ENCODE measurements at places on chromosomes 12 and 14.

- no peak for DNase-seq
Observed at GRCh38 chr14:29847056-29847380, 80.6 kb downstream of the PRKD1 start.

GRCh38 chr14:50532502-50533240, at the start of gene MAP4K5:
TSS of gene MAP4K5 (minus strand) at chr14:50532569. CDS start at chr14:50532049, 520 bp downstream.
- DNase-seq, result peak; percentile 86

DNA sequence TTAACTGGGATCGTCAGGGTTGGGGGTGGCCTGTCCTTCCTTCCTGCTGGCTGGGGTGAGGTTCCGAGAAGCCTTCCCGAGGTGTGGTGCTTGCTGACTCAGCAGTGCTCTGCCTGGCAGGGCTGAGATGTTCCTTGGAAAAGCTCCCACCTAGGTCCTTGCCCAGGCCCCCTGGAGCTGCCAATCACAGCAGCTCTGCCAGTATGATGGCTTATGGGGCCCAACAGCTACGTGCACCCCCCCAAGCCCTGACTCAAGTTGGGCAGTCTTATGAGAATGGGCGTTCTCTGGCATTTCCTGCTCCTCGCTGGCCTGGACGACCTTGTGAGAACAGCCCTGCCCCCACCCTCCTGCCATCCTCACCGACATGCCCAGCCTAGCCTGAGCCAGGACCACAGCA, 292.2 kb upstream of the CRY1 start:
- no peak for DNase-seq

DNA sequence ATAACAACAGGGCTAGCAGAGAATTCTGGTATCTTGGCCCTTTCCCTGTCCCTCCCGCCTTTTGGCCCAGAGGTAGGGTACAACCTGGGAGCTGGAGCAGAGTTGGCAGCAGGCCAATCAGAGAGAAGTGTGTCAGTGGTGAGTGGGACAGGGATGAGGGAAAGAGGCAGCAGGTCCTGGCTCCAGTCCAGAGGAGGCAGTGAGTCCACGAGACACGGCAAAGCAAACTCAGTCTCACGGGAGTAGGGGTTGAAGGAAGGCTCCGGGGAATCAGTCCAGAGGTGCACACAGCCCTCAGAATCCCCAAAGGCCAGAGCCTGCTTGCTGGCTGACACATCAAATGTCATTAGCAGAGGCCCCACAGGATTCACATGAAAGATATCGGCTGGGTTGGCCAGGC, 7.3 kb downstream of the PAN2 start:
- DNase-seq, result no peak

GRCh38 chr12:132373901-132374611, 44.7 kb upstream of the GALNT9 start:
- no peak for DNase-seq

GRCh38 chr12:105823810-105824209, 314.9 kb downstream of the NUAK1 start:
- DNase-seq, result no peak

- no peak for DNase-seq
Observed at GRCh38 chr14:55899531-55899930, 218.7 kb upstream of the PELI2 start.

GRCh38 chr14:89491711-89492381, 74.8 kb upstream of the FOXN3 start:
- DNase-seq, result no peak

- no peak for DNase-seq
Observed at GRCh38 chr12:108514468-108514972, 557 bp upstream of the FICD start.

DNA sequence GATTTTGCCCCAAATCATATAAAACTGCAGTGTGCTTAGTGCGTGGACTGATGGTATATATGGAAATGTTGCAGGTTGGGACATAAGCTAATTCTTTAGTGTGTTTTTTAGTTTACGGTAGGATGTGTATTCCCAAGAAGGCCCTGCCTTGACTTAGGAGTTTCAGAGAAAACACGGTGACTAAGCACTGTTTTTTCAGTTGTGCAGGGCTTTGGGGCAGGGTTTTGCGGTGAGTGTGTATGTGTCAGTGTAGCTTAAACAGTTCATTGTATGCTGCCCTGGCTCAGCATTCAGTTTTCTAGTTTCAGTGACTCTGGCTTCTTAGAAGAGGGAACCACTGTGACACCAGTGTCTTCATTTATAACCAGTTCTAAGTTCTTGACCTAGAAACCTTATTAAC, 101.2 kb downstream of the AKAP6 start:
- no peak for DNase-seq

DNA sequence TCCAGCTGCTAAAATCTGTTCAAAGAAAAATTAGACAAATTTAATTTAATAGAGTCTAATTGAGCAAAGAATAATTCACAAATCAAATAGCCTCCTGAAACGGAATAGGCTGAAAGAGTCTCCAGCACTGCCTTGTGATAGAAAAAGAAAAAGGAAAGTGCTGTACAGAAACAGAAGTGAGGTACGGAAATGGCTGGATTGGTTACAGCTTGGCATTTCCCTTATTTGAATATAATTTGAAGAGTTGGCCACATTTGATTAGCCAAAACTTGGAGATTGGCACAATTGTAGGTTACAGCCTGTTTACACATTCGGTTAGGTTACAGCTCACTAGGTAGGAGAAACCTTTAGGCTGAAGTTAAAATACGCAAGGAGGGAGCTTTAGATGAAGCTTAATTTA, 24.8 kb upstream of the PCED1B start:
- no peak for DNase-seq

- DNase-seq, result no peak
Observed at GRCh38 chr12:48810903-48811431, 7.3 kb upstream of the CACNB3 start.

- peak; percentile 50 for DNase-seq
Observed at GRCh38 chr12:4117386-4118016, 156.1 kb upstream of the CCND2 start.

GRCh38 chr14:59450716-59451115, 14.5 kb downstream of the GPR135 start:
- DNase-seq, result no peak

DNA sequence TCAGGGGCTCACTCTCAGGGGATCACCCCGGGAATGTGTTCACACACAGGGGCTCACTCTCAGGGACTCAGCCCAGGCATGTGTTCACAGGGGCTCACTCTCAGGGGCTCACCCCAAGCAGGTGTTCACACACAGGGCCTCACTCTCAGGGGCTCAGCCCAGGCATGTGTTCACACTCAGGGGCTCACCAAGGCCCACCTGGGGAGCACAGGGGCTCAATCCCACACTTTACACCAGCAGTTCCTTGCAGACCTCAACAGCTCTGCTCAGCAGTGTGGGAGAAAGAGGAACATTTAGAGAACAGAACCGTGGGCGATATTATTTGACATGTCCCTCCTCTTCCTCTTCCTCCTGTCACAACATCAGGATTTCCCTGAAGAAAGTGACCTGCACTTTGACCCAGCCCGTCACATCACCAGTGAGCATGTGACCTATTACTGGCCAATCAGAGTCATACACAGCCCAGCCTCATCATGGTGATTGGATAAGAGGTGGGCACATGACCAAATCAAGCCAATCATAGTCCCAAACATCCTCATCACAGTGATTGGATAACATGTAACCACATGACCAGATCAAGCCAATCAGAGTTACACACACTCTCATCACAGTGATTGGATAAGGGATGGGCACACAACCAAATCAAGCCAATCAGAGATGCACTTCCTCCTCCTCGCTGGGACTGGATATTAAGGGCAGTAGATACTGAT, 359.4 kb upstream of the SFSWAP start:
- no peak for DNase-seq

DNA sequence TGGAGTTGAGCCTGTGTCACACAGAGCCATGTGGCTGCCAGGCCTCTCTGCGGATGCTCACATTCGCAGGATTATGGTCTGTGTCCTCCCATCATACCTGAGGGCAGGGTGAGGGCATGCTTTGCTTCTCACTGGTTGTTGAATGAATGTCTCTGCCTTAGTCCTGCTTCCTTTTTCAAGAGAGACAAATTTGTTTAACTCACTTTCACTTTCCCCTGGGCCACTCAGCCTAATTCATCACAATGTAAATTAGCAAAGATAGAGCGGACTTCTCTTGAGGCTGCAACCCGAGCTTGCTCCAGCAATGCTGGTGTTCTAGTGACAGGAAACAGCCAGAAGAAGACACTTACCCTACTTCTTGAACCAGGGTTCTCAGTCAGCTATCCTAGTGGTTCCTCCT, 35.5 kb upstream of the PAX9 start:
- DNase-seq, result no peak

DNA sequence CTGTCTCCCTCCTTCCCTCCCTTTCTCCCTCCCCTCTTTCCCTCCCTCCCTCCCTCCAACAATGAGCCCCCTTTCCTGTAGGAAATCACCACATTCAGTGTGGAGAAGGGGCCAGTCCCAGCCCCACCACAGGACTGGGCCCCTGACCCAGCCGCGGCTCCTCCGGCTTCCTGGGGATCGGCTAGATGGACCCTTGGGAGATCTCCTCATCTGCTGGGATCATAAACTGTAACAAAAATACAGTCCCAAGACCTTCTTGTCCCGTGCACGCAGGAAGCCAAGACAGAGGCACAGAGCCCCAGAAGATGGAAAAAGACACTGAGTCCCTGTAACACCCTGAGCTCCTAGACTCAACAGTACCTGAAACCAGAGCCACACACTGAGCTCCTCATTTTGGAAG, 23.9 kb downstream of the DIO3 start:
- DNase-seq, result no peak

DNA sequence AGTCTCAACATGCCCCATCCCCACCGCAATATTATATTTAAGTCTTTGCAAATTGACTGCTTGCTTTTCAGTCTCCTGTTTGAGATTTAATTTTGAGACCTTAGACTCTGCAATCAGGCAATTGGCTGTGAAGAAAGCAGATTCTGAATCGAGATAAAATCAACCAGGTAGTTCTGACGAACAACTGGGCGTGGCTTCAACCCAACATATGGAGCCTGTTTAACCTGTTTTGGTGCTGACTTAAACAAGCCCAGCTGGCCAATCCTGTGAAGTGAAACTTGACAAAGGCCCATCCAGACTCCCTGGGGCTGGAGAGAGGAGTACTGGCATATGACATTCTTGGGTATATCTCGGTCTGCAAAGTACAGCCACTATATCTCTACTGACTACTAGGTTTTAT, 9.8 kb upstream of the CIPC start:
- DNase-seq, result no peak

- DNase-seq, result peak; percentile 30
Observed at GRCh38 chr12:25130741-25131188, 64.2 kb downstream of the DNAI7 start.

DNA sequence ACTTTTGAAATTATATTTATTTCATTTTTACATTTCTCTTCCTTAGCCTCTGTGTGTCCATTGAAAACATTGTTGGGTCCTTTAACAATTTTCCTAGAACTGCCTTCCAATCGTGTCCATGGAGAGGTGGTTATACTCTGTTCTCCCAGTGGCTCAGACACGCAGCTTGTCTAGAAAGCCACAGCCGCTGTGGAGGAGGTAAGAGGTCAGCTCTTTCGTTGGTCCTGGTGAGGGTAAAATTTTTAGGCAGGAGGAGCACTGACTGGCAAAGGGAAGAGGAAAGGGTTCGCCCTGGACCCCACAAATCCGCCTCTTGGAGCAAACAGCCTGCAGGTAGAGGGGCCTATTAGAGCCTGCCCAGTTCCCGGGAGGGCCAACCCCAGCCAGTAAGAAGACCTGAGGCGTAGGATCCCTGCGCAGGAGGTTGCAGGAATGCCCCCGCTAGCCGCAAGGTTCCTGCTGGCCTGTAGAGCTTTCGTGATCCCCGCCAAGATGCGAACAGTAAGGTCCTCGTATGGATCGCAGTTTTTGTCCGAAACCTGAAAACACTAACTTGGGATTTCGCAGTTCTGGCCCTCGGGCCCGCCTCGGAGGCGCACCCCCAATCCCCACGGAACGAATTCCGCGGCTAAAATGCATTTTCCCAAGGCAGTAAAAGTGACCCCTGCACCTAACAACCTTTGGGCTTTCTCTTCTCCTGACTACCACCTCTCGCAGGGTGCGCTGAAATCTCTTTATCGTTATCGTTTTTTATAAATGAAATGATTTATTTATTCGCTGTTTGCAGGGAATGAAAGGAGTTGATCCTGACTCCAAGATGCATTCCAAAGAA, 7.5 kb upstream of the PAX9 start:
- DNase-seq, result no peak

DNA sequence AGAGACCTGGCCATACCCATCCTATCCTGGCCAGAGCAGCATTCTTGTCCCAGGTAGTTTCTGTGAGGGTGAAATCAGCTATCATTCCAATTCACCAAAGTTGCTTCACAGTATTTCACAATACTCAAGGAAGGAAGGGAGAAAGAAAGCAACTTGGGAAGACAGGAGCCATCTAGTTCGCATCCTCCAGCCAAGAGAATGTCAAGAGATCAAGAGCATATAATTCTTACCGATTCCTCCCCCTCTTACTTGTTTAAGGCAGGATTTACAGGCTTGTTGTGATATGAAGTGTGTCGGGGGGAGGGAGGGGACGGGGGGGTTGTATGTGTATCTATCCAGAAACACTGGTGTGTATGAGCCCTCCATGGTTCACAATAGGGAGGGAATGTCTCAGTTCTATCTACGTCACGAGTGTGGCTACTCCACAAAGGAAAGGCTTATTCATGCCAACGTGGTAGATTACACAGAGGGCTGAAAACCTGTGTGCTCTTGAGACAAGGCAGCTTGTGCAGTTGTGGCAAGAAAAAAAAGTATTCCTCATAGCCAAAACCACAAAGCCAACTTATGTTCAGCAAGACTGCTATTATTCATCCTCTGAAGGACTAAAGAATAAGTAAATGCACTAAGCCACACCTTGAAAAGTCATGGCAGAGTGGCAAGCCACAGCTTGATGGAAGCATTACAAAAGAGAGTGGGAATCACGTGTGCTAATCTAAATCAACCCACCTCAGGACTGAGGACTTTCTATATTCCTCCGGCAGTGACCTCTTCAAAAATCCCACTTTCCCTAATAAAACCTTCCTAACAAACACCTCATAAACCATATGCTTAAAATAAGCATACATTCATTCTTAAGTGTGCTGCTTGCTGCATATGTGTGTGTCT, 35.0 kb downstream of the CORO1C start:
- no peak for DNase-seq

DNA sequence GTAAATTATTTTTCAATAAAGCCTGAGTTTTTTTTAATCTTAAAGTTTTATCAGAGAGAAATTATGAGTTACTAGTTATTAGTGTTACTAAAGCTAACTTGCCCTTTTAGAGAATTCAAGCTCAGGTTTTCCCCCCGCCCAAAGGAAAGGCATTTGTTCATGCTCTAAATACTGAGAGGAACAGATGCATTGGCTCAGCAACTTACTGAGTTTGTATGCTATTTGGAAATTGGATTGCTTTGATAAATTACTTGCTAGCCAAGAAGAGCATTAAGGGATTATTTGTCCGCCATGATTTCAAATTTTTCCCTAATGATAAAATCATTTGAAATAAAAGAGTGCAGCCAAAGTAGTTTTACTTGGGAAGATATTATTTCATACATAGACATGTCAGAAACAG, 149.4 kb downstream of the METTL25 start:
- DNase-seq, result no peak
